ENCODE measurements at places on chromosomes 11 and 22.
A peak's percentile ranks its signal among the peaks of the same experiment; 100 is the strongest.

GRCh38 chr22:48938741-48939140 is 888.9 kb downstream of the BRD1 start:
- DNase-seq, result no peak

DNA sequence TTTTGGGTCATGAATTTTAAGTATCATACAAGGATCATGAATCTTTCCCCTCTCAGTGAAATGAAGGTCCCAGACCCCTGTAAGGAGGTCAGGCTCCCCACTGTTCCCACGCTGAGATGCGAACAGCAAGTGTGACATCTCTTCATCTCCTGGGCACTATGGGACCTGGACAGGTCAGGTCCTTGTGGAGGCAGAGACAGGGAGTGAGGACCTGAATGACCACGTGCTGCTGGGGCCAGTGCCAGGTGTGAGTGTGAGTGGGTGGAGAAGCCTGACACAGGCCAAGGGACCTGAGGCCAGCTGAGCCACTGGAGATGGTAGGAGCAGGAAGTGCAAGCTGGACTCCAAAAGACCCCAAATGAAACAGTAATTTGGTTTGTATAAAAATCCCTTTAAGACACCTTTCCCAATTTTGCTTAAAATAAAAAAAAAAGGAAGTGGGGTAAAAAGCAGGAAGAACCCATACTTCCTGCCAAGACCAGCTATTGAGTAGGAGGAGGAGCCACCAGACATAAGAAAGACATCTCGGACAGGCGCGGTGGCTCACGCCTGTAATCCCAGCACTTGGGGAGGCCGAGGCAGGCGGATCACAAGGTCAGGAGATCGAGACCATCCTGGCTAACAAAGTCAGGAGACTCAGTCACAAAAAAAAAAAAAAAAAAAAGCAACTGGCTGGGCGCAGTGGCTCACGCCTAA is 35.4 kb upstream of the SERPIND1 start:
- no peak for DNase-seq

DNA sequence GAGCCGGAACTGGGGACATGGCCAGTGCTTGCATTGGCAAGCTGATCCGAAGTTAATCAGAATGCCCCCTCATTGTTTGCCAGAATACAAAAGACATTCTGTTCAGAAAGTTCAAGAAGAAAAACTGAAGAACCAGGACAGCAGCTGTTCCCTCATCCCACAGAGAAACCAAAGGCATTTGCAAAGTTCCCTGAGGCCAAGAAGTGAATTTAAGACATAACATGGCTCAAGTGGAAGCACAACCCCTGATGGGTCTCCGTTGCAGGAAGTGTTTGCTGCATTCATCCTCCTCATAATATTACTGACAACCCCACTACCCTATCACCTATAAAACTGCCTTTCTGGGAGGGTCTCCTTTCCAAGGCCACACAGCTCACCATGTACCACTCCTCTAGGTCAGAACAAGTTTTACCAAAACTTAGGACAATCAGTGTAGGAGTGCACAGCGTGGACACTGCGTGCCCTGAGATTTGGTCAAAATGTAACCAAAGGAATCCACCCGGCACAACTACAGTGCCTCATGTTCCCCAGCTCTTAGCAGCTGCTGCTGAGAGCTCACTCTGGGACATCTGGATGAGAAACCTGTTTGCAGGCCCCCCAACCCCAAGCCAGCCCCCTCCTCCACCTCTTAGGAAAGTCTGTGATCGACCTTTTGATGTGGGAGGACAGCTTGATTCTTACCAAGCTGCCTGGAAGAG is 101.6 kb upstream of the AKIP1 start:
- no peak for DNase-seq

DNA sequence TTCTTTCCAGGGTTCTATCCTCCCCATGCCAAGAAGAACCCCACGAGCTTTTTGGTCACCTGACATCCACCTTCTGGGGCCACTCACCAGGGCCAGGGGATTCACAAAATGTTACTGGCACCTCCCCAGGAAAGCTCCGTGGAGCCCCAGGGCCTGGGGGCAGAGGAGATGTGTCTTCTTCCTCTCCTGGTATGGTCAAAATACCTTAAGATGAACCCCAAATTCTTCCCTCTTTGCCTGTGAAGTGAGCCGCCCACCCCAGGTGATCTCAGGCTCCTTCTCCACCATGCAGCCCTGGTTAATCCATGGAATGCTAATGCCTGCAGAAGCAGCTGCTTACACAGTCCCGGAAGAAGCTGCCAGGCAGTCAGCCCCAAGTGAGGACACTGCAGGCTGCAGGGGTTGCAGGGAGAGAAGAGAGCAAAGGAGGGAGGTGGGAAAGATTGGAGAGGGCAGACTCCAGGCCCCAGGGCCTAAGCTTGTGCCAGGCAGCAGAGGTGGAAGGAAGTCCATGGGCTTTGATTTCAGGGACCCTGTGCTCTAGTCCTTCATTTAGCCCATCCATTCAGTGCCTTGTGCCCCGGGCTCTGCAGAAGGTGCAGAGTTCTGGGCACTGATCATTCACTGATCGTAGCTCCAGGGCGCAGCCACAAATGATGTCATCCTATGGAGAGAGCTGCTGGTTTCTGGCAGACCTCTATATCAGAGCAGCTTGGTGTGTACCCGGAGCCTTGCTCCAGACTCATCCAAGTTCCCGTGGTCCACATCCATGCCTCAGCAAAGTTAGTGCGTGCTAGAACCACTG is 127.9 kb upstream of the NECTIN1 start:
- no peak for DNase-seq

- no peak for DNase-seq
Measured at GRCh38 chr11:77207019-77207485, 79.0 kb downstream of the MYO7A start.

DNA sequence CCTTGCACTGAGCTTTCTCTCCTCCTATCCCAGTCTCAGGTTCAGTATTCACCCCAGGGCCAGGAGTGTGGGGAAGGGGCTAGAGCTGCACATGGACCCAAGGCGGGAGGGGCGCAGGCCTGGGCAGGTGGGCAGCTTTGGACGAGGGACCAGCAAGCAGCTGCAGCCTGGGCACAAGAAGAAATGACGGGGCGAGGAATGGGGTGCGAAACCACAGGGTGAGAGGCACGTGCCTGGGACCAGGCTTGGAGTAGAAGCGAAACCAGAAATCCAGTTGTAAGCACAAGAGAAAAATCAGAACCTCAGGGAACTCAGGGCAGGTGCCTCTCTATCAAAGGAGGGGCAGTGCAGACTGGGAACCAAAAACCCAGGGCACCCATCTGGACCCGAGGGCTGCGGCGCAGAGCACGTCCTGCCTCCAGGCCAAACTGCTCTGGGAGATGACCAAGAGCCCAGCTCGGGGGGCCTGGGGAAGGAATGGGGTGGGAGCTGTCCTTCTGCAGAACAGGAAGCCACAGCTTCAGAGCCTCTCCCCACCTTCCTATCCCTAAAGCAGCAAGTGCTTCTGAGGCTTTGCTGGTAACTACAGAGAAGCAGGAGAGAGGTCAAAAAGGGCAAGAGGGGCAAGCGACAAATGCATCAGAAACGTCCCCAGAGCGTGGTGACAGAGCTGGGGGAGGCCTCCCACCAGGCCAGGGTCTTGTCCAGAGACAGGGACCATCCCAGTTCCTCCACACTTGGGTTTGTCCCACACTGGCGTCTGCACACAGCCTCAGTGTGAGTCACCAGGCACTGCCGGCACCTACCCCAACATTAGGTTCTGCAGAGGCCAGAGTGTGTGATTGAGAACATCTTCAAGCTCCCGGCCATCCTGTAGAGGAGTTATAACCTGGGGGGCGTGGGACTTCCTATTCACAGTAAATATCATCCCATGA is 18.3 kb upstream of the TMPRSS4 start:
- DNase-seq, result no peak

DNA sequence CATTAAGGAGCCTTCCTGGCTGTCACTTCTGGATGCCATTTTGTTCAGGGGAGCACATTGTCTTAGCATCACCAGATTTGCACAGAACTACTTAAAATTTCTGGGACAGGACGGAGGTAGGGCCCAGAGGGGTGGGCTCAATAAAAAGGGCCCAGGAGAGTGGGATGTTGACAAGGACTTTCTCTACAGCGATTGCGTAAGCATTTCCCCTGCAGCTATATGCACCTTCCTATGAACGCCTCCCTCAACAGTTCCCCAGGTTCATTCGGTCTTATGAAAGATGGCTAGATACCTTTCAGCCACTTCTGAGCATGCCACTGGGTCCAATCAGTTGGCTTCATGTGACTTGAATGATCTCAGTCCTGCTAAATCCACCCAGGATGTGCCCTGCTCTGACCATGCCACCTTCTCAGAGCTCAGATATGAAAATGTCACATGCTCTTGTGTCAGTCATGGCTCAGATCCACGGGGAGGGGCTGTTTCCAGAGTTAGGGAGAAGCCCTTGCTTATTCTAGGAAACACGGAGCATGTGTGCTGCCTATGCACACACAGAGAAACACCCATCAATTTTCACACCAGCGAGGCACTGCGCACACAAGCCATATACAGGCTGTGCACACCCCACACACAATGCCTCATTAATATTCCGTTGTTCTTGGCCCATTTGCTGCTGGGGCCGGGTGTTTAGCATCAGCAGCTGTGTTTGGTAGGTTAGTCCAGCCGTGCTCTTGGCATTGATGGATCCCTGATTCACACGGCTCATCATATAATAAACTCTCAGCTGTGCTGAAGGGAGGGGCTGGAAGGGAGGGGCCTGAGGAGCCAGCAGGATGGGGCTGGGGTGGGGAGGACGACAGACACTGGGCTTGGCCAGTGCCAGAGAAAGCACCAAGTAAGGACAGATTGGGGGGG is 52.5 kb upstream of the NNMT start:
- peak; percentile 86 for DNase-seq

DNA sequence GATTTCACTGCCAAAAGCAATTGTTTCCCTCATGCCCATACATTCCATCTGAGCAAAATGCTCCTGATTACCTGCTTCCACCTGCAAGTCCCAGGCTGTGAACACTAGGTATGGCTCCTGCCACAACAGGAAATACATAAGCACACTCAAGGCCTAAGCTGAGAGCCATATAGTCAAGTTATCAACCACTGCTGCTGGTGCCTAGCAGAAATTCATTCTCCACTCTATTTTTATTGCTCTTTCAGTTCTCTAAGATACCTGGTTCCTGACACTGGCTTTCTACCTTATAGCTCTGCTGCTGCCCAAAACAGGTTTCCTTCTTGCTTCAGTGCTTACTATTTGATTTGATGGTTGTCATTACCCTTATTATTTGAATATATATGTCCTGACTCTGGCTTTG is 31.6 kb downstream of the SLC36A4 start:
- DNase-seq, result no peak

DNA sequence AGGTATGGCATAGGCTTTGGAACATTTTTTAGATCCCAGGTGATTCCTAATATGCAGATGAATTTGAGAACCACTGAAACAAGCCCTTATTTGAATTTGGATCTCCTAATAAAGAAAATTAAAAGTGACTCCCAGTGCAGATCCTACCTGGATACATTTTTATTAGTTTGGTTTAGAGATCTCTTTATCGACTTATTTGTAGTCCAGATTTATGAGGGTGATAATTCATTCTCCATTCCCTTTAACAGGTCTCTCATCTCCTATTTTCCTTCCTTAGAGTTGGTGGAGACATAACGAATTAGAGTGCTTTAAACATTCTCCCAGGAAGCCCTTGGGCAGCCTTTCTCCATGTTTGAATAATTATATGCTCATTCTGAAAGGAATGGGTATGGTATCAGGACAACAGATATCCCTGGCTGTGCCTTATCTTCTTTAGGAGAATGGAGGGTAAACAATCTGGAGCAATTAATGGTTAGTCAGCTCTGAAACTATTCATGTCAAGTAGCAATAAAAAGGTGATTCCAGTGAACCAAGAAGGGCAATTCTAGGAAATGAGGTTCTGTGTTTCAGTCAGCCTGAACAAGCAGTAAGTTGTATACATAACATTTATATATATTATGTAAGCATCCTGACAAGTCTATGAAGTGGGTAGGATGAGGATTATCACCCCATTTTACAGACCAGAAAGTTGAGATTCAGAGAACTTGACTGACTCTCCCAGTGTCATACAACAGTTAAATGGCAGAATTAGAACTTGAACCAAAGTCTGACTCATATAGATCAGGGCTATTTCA is 53.9 kb upstream of the RCE1 start:
- peak; percentile 53 for DNase-seq

GRCh38 chr11:33721426-33721825 is 14.8 kb downstream of the CD59 start:
- no peak for DNase-seq

DNA sequence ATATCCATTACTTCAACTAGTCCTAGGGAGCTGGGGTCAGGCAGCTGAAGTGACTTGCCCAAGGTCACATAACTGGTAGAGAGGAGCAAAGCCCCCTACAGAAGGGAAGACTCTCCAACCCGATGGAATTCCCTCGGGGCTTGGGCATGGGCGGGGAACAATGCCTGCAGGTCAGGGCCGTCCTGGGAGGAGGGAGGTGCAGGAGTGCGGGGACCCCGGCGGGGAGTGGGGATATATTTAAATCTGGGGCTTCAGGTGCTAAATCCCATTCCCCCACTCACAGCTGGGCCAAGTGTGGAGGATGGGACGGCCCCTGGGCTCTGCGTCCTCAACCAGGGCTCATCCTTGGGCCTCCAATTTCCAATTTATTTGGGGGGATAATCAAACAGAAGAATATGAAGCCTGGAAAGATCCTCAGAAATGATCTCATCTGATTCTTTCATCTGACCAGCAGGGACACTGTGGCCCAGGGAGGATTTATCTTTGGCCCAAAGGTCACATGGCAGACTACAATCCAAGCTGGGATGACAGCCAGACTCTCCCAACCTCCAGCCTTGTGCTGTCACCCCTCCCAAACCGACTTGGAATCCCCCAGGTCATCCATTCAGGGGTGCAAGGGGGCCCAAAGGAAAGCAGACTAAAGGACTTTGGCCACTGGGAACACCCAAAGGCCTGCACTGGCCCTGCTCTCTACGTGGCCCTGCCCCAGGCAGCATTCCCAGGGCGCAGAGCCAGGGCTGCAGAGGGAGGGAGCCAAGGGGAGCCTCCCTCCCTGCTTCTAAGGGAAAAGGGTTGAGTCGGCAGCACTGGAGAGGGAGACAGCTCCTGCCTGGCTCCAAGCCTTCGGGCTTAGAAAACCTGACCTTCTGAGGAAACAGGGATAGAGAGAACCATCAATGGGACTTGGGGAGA is 8.7 kb upstream of the C1QTNF6 start:
- no peak for DNase-seq

DNA sequence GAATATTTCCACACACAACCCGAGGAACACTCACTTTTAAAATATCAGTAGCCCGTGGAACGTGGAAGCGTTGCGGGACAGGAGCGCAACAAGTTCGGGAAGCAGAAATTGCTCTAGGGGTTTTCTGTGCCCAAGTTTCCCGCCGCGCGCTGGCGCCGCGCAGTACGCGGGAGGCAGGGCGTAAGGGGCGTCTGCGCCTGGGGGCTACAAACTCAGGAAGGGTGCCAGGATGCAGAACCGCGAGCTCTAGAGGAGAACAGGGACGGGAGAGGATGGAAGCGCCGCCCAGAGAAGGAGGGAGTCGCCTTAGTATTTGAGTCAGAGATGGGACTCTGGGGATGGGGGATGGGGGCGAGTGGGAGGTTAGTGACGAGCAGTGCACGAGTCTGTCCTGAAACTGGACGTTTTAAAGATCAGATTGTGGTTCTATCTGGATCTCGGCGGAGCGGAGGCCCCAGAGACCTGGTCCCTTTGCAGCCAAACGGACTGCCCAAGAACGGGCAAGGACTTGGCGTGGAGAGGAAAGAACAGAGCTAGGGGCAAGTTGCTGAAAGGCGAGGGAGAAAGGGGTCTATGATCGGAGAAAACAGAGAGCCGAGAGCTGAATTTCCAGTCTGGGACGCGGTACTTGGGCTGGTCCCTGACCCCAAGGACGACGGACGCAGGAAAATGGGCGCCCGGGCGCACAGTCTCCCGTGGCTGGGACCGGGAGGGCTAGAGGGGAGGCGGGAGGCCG is 4.7 kb downstream of the BSX start:
- no peak for DNase-seq

- DNase-seq, result no peak
Measured at GRCh38 chr22:36374603-36375024, 13.2 kb downstream of the MYH9 start.

GRCh38 chr11:131595797-131596196 is 225.4 kb downstream of the NTM start:
- DNase-seq, result no peak

Measured in NCI-H774 (cell line).